ENCODE measurements at places on chromosomes 11 and 22.

DNA sequence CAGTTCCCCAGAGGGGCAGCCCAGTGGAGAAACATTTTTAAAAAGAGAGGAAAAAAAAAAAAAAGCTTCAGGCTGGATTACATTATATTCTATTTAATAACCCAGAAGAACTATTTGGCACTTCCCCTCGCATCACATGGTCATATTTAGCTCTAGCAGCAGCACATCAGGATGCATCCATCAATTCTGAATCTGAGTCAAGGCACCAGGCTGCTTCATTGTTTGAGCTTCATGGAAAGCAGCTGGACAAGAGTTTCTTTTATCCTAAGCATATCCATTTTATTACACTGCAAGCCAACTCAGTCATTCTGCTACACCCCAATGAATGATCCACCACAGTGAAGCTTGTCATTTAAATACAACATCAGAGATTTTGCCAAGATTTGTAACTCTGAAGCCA lies 10.0 kb downstream of the SPTY2D1 start:
- no peak for DNase-seq

DNA sequence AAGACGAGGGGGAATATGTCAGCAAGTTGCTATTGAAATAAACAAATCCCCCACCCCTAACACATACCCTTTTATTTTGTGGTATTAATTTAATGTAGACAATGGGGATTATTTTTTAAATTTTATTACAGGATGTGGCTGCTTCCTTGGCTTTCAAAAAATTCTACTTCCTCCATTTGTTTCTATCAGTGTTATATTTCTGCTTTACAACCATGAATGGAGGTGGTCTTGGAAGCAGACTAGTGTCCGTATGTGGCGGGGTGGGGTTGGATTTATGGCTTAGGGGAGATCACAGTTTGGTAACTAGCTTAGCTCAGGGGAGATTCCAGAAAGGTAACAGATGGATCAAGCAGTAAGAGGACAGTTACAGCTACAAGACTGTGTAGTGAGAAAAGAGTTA lies 39.3 kb upstream of the PICALM start:
- no peak for DNase-seq

- DNase-seq = no peak
These were observed 2.9 kb downstream of the MMP7 start for GRCh38 chr11:102527684-102528083.

DNA sequence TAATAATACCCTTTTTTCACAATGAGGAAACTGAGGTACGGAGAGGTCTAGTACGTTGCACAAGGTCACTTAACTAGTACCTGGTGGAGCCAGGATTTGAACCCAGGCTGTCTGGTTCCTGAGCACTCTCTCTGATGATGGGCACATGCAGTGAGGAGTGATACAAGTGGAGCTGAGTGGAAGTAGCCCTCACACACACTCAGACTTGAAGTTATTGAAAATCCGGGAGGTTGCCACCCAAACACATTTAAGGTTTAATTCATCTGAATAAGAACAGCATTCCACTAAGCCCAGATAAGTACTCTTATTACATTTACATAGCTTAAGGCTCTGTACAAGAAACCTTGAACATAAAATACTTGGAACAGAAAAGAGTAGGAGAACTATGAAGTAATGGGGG lies 4.8 kb downstream of the GRAP2 start:
- DNase-seq = no peak

GRCh38 chr11:10091314-10092045 lies 202.5 kb downstream of the SBF2 start:
- DNase-seq = no peak

- DNase-seq = peak; percentile 66
These were observed 18.3 kb downstream of the ADORA2A start for GRCh38 chr22:24445481-24446259.

GRCh38 chr11:96647621-96648020 lies 257.8 kb downstream of the JRKL start:
- no peak for DNase-seq

- DNase-seq = no peak
These were observed 24.6 kb upstream of the LMO1 start for GRCh38 chr11:8288166-8288772.

DNA sequence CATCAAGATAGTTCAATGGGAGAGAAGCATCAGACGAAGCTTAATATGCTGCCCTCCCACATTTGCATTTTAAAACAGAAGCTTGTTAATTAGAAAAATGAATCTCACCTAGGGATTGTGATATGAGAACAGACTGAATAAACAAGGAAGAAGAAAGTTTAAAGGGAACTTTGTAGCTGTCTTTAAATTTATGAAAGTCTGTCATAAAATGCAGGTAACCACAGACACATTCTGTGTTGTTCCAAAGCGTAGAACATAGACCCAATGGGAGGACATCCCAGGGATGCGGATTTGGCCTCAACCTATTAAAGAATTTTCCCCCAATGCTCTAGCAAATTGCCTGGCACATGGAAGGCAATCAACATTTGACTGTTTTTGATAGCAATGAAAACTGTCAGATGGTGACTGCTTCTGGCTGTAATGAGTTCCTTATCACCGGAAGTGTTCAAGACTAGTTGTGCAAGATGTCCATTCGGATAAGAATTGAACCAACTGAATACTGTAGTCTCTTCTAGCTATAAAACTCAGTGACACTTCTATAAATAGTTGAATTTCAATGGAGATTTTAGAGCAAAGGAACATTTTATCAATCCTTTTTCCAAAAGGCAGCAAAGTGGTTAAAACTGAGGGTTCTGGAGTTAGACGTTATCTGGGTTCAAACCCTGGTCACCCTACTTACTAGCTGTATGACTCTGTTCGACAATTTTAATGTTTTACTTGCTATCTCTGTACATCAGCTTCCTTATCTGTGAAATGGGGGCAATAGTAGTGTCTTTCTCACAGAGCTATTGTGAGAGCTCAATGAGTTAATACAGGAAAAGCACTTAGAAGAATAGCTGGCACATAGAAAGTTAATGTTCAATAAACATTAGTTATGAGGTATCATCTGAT lies 64.9 kb downstream of the LIF start:
- DNase-seq = no peak

DNA sequence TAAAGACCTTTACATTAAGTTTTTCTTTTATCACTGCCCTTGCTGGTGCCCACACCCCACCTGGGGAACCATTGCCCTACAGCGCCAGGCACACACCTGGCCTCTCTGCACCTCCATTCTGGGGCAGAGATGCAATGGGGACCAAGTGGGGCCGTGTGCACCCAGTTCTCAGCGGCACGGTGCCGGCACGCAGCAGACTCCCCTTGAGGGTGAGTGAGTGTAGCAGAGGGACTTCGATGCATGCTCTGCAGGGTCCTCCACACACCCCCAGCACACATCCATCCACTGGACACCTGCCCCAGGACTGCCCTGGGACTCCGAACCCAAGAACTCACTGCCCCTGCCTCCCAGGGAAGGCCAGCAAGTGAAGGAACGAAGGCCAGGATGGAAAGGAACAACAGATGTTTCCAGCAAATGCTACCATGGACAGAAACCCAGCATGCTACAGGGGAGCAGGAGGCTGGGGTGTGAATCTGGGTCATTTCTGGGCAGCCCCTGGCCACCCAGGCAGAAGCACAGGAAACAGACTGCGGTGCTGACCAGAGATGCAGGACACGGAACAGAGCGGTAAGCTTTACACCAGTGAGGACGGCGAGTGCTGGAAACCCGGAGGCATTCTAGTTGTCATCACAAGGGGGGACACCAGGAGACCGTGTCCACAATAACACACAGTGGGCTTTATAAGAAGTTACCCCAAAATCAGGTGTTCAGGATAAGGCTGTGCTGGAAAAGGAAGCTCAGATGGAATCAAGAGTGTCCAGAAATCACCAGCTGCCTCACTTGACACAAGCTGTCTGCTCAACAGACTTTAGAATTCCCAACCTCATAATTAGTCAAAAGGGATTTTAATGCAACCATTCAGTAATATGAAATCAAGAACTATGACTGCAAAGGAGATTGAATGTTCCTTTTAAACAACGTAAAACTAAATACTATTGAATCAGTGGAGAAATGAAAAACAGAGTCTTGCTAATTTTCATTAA lies 32.7 kb upstream of the MOB2 start:
- no peak for DNase-seq

GRCh38 chr11:115760461-115761320 lies 256.5 kb upstream of the CADM1 start:
- DNase-seq = no peak

DNA sequence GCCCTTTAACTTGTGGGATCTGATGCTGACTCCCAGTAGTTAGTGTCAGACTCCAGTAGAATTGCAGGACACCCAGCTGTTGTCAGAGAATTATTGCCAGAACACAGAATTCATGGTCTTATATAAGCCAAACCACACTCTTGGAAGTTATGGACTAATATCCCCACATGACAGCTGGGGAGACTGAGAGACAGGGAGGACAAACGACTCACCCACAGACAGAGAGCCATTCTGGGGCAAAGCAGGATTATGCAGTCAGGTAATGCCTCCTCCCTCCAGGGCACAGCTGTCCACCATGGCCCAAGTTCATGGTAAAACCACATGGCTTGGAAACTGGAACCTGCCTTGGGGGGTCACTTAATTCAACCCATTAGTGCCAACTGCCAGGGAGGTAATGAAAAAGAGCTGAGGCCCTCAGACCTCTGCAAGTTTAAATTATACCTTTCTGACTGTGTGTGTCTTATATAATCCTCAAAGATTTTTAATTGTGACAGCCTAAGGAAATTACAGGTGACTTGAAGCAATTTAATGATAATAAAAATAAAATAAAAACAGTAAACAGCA lies 299.5 kb downstream of the BUD13 start:
- no peak for DNase-seq

DNA sequence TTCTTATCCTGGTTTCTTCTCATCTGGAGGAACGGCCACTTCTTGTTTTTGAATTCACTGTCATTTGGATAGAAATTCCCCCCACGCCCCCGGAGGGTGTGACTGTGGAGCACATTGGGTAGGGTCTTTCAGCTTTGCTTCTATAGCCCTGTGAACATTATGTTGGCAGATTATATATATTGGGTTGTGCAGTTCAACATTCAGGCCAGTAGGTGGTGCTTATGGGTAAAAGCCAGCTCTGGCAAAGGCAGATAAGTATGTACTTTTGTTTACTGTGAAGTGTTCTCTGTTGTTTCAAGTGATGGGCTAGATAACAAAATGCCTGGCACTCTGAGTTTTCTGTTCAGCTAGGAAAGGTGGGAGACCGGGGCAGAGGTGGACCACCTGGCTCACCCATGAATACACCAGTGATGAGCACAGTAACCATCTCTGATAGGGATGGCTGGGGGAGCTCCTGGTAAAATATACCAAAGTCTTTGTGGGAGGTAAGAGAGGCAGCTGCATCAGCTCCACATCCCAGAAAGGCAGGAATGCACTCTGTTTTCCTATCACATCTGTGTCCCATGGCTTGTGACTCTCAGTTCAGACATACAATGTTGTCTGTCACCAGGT lies 1348.2 kb upstream of the RAG2 start:
- no peak for DNase-seq

GRCh38 chr11:70737816-70738630 lies 339.7 kb downstream of the CTTN start:
- DNase-seq = no peak

- no peak for DNase-seq
These were observed 25.5 kb downstream of the SERPIND1 start for GRCh38 chr22:20799449-20799848.

GRCh38 chr11:114880442-114880841 lies 202.1 kb downstream of the NXPE2 start:
- no peak for DNase-seq

- no peak for DNase-seq
These were observed 5.1 kb downstream of the UPK2 start for GRCh38 chr11:118961189-118961588.

DNA sequence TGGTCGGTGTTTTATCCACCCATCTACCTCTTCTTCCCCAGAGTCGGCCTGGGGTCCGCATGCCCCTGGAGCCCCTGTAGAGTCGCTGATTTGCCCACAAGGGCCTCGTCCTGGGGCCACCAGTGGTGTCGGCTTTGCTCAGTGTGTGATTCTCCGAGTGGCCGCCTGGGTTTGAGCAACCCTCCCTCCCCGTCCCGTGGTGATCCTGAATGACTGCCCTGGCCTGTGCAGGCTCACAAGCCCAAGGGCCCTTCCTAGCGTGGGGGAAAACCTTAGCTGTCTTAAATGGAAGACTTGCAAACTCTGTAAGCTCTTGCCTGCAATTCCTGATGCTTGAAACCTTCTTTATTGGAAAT lies 128.3 kb downstream of the OSBP2 start:
- peak; percentile 45 for DNase-seq

GRCh38 chr11:17972987-17973386 lies 39.9 kb downstream of the SERGEF start:
- DNase-seq = no peak

GRCh38 chr11:61416941-61417340 lies 12.8 kb downstream of the CPSF7 start:
- no peak for DNase-seq

DNA sequence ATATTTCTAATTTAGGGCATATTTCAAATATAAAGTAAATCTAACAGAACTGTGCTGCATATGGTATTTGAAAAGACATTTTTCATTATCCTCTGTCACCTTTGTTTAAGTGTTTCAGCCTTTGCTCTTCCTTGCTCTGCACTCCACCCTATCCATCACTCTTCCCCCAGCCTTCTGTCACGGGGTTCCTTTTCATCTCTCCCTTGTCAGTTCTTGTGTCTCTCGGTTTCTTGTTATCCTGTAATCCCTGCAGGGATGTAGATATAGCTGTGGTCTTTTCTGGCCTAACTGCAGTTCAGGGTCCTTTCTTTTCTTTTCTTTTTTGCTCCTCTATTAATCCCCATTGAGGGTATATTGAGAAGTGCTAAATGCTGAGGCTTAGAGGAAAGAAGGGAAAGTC lies 261.9 kb downstream of the DCDC1 start:
- DNase-seq = no peak

DNA sequence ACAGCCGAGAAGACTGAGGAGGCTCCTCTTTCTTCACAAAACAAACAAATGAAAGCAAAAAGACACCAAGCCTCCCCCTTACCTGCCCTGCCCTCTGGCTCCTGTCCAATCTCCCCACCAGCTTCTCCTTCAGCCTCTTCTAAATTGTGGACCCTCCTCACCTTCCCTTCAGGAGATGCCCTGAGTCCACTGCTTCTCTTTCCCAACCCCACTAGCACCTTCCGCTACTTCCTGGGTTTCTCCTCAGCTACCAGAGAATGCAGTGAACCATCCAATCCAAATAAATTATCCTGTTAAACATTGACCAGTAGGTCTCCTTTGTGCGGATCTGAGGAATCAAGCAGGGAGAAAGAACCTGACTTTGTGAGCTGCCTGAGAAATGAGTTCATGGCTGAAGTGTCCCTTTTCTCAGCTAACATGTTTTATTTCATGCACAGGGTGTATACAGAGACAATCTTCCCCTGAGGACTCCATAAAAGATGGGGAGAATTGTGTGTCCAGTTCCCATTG lies 63.2 kb upstream of the VPREB1 start:
- DNase-seq = no peak

Measured in coronary artery (tissue), 2 donors.